ENCODE measurements at places on chromosomes 1 and 21.
A peak's percentile ranks its signal among the peaks of the same experiment; 100 is the strongest.

DNA sequence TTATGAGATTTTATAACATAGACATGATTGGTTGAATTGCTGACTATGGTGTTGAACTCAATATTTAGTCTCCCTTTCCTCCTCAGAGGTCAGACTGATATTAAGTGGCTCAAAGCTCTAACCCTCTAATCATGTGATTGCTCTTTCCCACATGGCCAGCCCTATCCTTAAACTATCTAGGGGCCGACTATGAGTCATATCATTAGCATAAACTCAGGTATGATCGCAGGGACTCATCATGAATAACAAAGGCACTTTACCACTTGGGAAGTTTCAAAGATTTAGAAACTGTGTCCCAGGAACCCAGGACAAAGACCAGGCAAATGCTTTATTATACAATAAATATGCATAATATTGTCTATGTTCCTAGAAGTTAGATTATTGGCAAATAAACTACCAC lies 894.6 kb upstream of the NEGR1 start:
- DNase-seq, result no peak

DNA sequence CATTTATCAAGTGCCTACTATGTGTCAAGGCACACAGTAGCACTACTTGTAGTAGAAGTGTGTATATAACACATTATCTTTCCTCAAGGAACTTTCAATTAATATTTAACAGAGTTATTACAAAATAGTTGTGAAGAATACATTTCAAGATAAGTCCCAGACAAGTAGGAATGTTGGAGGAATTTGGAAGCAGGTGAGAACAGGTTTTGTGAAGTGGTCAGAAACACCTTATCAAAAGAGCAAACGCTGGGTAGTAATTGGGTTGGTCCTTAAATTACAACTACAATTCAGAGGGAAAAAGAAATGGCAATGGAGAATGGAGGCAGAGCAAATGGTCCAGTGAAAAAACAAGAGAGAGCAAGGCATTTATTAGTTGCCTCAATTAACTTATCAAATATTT lies 218.8 kb downstream of the ADGRL2 start:
- no peak for DNase-seq

DNA sequence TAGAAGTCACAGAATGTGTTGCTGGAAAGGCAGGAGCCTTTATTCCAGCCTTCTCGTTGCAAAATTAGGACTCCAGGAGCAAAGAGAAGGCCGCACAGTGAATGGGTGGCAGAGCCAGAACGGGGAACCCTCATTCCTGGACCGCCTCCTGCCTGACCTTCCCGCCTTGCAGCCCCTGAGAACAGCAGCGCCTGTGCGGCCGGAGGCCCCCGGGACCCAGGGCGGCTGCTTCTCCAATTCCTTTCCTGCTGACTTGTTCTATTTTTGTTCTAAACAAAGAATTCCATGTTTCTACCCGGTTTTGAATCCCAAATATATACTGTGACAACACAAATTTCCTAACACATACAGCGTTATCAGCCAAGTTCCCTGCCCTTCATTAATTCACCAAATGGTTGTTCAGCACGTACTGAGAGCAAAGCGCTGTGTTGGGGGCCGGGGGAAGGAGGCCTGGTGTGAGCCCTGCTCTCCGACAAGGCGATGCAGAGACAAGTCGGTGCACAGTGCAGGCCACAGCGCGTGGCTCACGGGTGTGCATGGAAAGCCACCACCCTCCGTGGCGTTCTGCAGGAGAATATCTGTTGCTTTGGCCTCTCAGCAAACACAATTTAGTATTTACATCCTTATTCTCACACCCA lies 31.9 kb upstream of the COL6A2 start:
- no peak for DNase-seq

DNA sequence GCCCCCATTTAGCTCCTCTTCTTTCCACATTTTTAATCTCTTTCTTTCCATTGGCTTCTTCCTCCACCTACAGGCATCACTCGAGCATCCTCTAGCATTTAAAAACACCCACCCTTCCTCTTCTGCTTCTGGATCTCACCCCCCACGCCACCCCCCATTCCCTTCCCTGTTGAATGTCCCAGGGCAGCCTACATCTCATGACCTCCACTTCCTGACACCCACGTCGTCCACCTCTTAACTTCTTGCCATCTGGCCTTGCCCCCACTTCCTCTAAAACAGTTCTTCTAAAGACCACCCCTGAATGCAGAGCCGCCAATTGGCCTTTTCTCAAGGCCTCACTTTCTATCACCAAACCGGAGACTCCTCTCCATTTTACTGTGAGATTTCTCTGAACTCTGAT lies 6.1 kb upstream of the ETNK2 start:
- no peak for DNase-seq

- DNase-seq, result no peak
Measured at GRCh38 chr1:183203094-183203493, 17.0 kb downstream of the LAMC2 start.

DNA sequence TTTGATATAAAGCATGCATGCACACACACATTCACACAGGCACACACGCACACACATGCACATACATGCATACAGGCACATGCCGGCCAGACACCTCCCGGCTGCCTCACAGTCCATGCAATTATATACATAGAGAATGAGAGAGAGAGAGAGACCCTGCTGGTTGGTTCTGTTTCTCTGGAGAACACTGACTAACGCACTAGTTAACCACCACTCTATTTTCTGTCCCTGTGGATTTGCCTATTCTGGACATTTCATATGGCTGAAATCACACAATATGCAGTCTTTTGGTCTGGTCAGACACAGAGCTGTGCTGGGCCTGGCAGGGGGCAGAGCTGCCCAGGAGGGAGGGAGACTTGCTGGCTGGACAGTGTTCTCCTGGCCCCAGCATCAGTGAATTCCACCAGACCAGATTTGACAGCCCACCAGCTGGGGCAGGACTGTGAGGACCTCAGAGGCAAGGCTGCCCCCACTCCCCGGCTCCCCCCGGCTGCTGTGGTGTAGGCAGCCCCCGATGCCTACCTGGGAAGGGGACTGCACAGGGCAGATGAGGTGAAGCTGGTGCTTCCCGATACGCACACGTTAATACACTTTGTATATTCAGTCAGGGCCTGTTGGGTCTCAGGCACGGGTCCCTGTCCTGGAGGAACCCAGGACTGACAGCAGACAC lies 152.2 kb downstream of the NPHP4 start:
- DNase-seq, result no peak

- peak; percentile 83 for DNase-seq
Measured at GRCh38 chr1:151972542-151973248, 21.0 kb downstream of the S100A10 start.

- no peak for DNase-seq
Measured at GRCh38 chr1:183276386-183277080, 90.5 kb downstream of the LAMC2 start.

GRCh38 chr1:221239792-221240191 lies 360.5 kb downstream of the HLX start:
- DNase-seq, result no peak

DNA sequence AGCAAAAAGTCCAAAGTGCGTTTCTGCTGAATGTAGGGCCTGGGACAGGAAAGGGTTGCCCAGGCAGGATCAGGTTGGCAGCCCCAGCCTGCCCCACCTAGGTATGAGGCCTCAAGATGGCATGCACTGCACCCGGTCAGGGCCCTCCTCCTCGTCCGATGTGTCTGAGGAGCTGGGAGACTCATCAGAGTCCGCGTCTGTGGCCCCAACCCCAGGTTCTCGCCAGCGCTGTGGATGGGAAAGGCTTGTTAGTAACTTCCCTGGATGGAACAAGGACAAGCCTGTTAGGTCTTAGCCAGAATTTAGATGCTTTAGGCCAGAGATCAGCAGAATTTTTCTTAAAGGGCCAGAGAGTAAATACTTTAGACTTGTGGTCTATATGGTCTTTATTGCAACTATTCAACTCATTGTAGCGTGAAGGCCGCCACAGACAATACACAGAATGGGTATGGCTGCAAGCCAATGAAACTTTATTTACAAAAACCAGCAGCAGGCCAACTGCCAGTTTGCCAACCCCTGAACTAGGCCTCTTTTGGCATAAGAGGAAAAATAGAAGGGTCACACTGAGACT lies 12.4 kb downstream of the PEA15 start:
- no peak for DNase-seq

DNA sequence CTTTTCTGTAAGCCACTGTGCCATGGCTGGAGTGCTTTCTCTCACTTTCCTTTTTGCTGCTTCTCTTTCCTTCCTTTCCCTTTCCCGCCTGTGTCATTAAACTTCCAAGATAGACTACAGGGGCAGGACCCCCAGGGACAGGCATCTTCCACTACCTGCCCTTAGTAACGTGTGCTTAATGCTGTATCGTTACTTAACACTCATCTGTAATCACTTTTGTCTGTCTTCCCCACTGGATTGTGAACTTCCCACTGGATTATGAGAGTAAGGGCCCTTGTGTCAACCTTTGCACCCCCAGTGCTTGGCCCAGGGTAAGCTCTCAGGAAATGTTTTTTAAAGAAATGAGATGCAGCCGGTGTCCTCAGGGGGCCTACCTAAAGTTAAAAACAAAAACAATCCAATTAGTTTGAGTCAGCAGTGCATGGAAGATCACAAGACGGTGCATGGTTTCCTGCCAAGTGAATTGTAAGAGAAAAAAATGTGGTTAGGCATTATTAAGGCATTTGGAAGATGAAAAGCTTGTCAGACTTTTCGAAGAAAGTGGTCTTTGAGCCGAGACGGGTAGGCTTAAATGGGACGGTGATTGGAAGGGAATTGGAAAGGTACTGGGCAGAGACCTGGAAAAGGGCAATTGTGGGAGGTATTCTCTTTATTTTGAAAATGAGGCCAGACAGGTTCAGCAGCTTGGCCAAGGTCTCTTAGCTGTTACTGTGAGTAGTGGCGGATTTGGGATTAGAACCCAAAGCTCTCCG lies 958 bp downstream of the LYPLAL1 start:
- DNase-seq, result peak; percentile 81

DNA sequence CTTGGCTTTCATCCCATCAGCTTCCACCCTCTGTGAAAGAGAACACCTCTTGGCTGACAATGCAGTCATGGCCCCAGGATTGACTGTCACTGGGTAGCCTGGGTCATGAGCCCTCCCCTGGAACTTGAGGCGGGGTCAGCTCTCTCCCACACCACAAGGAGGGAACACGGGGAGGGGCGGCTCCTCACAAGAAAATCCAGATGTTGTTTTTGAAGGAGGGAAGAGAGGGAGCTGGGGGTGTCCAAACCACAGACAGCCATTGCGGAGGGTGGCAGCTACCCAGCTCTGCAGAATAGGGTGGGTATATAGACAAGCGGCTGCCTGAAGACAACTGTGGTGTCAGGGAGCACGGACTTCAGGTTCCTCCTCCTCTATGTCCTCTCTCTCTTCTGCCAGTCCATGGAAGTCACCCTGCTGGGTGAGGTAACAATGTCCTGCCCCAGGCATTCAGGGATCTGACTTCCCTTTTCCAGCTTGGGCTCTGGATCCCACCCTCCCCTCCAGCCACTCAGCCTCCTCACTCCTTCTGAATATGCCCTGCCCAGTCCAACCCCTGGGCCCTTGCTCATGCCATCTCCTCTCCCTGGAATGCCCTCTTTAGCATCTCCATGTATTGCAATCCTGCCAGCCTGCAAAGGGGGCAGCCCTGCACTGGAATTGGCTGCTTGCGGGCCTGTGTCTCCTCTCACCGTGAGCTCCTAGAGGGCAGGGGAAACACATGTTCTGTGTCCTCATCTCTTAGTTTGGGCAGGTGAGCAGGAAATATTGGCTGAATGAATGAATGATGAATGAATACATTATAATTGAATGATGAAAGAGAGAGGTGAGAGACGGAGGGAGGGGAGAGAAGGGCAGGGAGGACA lies 60.9 kb upstream of the RUNX3 start:
- no peak for DNase-seq

DNA sequence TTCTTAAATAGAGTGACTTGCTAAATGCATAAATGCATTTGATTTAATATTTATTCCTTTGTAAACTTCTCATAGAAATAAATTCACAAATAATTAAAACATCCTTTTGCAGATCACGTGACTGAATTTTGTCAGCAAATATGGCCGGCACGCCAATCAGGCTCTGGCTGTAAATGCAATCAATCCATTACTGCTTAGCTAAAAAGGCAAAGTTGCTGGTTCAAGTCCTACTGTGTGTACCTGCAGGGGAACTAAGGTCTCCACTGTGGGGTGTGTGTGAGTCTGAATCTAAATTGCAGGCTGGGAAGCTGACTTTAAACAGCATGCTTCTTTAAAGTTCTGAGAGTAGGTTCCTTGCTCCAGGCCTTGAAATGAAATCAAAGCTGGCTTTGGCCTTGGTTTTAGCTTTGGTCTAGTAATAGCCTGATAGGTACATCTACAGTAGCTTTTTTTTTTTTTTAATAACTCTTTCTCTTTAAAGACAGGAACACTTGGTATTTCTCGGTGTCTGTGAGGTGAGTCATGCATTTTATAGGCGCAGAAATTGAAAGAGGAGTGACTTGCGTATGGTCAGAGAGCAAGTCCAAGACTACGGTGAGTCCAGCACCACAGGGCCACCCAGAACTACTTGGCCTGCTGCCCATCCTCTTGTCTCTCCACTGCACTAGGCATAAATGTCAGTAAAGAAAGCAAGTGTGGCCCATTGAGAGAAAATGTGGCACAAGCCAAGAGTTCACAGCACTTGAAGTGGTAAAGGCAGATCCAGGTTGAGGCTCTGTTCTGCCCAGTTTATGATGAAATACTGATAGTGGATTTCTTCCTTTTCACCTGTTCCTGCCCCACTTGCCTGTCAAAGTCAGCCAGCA lies 36.2 kb upstream of the LYST start:
- DNase-seq, result peak; percentile 64

- no peak for DNase-seq
Measured at GRCh38 chr1:39847940-39848339, 35.4 kb downstream of the TRIT1 start.

DNA sequence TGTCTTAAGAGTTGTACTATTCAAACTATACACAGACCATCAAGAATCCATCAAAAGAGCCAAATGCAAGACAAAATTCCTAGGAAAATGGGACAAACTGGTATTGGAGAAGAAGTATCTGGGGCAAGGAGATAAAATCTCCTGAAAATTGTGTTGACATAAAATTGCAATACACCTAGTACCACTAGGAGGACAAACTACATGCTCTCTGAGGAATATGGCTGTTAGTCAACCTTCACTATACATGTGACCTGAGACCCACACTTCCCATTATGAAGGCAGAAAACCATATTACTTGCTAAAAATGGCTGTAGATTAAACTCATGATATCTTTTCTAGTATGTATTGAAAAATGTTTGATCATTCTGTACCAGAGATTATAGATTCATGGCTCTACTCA lies 30.0 kb downstream of the IRF2BP2 start:
- DNase-seq, result no peak

DNA sequence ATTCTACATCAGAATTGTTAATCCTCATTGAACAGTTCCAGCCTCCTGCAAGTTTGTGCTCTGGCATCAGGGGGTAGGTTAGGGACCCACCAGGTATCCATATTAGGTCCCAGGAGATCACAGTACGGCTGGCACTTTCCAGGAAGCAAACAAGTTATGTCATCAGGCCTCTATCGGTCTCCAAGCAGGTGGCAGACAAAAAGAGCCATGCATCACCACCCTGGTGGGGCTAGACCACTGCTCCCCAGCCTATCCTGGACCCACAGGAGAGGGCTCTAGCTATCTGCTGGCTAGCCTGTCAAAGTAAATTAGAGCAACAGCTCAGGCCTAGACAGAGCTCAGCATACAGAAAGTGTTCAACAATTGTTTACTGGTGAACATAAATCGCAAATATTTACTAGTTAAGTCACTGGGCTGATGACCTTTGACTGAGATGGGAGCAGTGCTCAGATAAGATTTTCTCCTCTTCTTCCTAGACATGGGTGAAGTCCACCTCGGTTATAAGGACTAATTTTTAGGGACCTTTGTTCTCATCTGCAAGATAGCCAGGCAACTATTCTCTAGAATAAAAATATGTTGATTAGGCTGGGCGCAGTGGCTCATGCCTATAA lies 6.4 kb downstream of the NUAK2 start:
- DNase-seq, result no peak

GRCh38 chr1:176101951-176102642 lies 105.0 kb downstream of the COP1 start:
- peak; percentile 23 for DNase-seq

Data from stromal cell of bone marrow (primary cell).